Kidney epithelial cell (primary cell): ENCODE measurements at places on chromosomes 4 and X.

GRCh38 chr4:70778888-70779422, 57.2 kb downstream of the RUFY3 start:
- DNase-seq, result no peak

DNA sequence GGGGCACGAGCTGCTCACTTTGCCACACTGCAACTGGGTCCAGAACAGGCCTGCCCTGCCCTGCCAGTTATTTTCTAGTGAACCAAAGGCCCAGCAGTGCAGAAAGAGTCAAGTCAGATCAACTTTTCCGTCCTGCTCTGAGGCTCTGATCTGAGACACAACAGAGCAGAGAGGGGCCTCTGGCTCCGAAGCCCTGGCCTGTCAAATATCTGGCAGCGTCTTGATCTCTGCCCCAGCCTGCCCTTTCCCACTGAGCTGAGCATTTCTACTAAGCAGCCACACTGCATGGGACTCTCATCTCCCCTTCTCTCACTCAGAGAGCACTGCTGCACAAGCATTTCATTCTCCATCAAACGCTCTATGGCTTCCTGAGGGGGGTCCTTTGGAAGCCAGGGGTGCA, 11.8 kb downstream of the IGFBP7 start:
- no peak for DNase-seq

GRCh38 chrX:147738265-147738664, 173.5 kb upstream of the FMR1 start:
- DNase-seq, result no peak

DNA sequence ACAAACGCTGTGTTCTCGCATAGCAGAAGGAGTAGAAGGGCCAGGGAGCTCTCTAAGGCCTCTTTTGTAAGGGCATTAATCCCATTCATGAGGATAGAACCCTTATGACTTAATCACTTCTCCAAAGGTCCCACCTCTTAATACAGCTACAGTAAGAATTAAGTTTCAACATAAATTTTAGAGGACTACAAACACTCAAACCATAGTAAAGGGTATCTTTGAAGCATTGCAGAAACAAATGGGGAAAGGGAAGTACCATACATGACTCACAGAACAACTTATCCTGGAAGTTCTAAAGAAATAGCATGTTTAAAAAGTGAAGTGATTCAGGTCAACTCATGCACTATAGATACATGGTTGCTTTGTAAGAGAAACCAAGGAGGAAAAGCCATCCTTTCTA, 680.8 kb downstream of the RPA4 start:
- DNase-seq, result no peak

- DNase-seq, result no peak
Observed at GRCh38 chr4:66589183-66589582, 918.9 kb upstream of the EPHA5 start.

GRCh38 chr4:48706736-48707135, 73.3 kb downstream of the FRYL start:
- DNase-seq, result no peak

DNA sequence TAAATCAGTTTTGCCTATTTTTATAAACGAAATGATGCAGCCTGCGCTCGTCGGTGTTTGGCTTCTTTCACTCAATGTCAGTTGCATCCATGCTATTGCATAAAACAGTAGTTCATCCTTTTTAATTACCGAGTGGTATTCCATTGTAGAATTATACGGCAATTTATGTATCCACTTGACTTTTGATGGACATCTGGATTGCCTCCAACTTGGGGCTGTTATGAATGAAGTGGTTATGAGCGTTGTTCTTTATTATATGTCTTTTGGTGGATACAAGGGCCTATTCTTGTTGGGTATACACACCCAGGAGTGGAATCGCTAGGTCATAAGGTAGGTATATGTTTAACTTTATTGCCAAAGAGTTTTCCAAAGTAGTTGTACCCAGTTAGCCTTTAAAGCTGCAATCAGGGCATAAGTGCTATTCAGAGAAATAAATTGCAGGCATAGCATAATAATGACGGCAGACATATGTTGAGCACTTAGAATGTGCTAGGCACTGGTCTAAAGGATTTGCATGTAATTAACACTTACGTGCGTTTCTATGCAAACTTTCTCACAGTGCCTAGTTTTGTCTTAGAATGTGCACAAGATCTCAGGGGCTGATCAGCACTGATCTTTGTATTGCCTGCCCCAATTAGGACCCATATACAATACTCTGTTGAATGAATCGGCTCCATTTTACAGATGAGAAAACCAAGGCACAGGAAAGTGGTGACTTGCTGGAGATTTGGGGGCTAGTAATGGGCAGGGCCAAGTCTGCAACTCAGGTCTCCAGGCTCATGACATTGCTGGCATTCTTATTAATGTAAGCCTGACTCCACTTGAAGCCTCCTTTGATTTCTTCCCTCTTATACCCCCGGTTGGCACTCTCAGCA, 407.0 kb downstream of the BCOR start:
- no peak for DNase-seq

DNA sequence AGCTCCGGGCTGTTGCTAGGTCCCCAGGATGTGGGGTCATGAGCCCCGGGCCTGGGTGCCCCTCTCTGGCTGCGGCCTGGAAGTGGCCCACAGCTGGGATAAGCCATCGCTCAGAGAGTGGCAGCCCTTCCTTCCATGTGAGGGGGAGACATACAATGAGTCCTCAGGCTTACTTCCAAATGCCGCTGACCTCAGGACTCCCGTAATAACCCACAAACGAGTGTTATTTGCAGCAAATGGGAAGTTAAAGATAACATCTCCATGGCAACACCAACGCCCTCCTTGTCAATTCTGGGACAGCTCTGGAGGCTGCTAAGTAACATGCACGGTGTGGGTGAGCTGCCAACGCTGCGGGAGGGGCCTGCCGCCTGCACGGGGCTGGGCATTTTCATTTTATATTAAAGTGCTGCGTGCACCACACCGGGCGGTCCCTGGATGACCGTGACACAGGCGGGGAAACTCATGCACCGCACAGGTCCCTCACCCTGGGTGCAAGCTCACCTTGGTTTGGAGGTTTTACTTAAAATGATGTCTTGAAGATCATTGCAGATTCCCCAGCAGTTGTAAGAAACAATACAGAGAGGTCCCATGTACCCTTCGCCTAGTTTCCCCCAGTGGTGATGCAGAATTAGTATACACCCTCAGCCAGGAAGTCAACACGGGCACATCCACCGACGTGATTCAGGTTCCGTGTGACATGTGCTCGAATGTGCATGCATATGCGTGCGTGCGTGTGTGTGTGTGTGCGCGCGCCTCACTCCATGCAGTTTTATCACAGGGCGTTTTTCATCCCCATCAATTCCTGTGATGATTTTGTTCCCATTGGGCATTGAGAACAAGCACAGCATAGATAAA, 79.4 kb downstream of the ABLIM2 start:
- no peak for DNase-seq

DNA sequence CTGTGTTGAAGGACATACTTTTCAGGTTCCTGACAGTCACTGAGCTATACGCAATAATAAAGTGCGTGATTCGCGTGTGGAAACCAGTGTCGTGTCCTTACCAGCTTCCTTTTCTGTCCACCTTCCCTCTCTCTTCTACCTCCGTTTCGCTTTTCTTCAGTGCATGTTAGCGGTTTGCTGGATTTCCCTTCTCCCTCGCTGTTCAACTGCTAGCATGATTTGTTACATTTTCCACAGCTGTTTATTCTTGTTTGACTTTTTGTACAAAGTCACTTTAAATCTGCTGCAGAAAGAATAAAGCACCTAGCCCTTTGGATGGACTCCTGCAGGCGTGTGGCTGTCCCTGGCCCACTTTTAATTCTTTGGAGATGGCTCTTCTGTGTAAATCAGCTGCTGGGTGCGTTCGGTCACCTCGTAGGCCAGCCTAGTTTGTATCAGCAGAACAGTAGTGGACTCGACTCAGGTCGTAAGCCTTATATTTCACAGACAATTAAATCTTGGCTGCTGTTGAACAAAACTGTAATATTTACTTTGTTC, 8.9 kb upstream of the HAND2 start:
- no peak for DNase-seq

- no peak for DNase-seq
Observed at GRCh38 chrX:10525381-10526120, 94.8 kb downstream of the MID1 start.

GRCh38 chr4:88802585-88803286, 105.1 kb upstream of the NAP1L5 start:
- no peak for DNase-seq

DNA sequence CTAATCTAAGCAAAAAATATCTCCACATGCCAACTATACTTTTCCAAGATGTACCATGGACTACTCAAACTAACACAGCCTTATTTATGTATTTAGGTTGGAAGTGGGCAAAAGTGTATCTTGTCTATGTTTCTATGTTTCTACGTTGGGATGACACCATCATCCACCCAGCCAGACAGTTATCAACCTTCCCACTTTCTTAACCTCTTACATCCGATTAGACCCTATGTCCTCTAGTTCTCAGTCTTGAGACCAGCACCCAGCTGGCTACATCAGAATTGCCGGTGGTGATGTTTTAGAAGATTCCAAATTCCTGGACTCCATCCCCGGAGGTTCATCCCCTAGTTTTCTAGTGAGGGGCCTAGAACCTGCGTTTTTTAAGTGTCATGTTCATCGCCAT, 1.0 kb upstream of the AASDH start:
- DNase-seq, result no peak

DNA sequence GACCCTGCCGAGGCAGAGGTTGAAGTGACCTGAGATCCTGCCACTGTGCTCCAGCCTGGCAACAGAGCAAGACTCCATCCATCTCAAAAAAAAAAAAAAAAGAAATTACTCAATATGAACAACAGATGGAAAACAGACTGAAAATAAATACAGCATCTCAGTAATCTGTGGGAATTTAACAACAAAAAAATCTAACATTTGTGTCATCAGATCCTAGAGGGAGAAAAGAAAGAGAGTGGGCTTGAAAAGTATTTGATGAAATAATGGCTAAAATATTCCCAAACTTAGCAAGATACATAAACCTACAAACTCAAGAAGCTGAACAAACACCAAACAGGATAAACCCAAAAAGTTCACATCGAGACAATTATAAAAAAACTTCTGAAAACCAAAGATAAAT, 84.7 kb downstream of the CENPC start:
- no peak for DNase-seq

GRCh38 chrX:9612146-9612505, 147.3 kb downstream of the TBL1X start:
- no peak for DNase-seq

DNA sequence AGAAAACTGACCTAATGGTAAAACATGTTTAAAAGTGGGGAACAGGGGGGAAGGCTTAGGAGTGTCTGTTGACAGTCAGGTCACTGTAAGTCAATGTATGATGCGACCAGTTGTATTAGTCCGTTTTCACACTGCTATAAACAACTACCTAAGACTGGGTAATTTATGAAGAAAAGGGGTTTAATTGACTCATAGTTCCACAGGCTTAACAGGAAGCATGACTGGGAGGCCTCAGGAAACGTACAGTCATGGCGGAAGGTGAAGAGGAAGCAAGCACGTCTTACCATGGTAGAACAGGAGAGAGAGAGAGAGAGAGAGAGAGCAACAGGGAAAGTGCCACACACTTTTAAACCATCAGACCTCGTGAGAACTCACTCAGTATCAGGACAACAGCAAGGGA, 13.0 kb upstream of the PLAC1 start:
- no peak for DNase-seq
